ENCODE measurements at places on chromosomes 12 and 14.

- no peak for DNase-seq
These were observed 108.7 kb upstream of the SLC38A4 start for GRCh38 chr12:46934374-46935111.

GRCh38 chr14:67532998-67533753, at the start of gene PLEKHH1:
TSS of gene PLEKHH1 (plus strand) at chr14:67533290. CDS start at chr14:67541868, 8,578 bp downstream.
- peak; percentile 61 for DNase-seq

- DNase-seq = no peak
These were observed 10.8 kb downstream of the ADCY4 start for GRCh38 chr14:24324024-24324423.

- no peak for DNase-seq
These were observed at the start of gene ABCC9 for GRCh38 chr12:21940549-21941505. TSS of gene ABCC9 (minus strand) at chr12:21941426. CDS start at chr12:21936674, 4,752 bp downstream.

DNA sequence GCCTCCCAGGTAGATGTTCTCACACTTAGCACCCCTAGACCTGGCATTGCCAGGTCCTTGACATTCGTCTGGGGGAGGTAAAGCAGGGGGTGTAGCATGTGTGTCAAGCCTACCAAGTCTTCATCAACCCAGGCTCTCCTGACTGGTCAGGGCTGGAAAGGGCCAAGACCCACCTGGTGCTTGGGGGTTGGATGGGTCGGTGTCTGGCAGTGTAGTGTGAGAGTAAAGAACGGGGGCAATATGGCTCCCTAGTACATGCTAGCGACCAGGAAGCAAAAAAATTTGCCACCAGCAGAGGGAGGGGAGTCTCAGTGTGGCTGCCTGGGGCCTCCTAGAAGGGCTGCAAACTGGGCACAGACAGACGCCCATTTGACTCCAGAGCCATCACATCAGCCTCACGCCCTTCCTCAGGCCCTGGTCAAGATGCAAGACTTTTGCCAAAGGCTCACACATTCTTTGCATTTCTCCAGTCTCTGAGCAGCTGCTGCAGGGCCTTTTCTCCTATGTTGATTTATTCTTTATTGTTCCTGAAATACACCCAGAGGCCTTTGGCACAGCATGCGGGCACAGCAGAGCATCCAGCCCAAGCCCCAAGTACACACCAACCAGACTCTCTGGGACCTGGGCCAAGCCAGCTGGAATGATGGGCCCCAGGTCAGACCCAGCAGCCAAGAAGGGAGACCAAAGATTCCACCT, 38.3 kb upstream of the PNMA1 start:
- no peak for DNase-seq

DNA sequence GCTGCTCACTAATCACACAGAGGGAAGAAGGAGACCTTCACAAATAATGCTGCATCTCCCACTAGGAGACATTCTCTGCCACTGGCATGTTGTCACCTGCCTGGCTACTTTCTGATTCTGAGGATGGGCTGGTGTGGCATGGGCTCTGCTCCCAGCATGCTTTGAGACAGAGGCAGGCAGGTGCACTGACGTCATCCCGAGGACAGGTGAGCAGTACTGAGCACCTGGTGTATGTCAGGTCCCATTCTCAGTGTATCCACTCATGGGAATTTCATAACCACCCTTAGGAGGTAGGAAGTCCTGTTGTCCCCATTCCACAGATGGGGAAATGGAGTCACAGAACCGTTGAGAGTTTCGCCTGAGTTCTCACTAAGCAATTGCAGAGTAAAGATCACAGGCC, 597.9 kb downstream of the VRK1 start:
- no peak for DNase-seq

- DNase-seq = no peak
These were observed 570 bp upstream of the FIGNL2 start for GRCh38 chr12:51848841-51849735.

- DNase-seq = no peak
These were observed 31.1 kb downstream of the ELK3 start for GRCh38 chr12:96225044-96225855.

GRCh38 chr12:118560733-118561132, 184.4 kb downstream of the SUDS3 start:
- no peak for DNase-seq

- DNase-seq = no peak
These were observed at the start of gene CFL2 for GRCh38 chr14:34714320-34715126. TSS of gene CFL2 (minus strand) at chr14:34714593. CDS start at chr14:34714540, 53 bp downstream.

GRCh38 chr12:79296871-79297270, 393.9 kb downstream of the PAWR start:
- DNase-seq = no peak

- no peak for DNase-seq
These were observed 15.5 kb upstream of the NTN4 start for GRCh38 chr12:95805864-95806671.

GRCh38 chr12:110002676-110003515, 3.7 kb downstream of the ANKRD13A start:
- DNase-seq = no peak

DNA sequence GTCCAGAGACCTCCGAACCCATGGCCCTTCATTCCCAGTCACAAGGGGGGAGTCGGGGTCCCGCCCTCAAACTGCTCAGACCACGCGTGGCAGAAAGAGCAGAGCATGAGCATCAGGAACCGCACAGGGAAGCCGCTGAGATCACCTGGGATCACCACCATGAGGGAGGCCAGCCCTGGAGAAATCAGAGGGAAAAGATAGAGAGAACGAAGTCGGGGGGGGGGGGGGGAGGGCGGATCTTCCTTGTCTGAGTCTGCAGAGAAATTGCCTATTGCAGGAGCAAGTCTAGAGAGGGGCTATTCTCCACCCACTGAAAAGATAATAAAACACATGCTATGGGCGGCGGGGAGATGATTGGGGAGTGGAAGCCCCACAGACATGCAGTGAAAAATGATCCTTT, 884 bp upstream of the TMEM132C start:
- no peak for DNase-seq

GRCh38 chr12:6850796-6851152, 312 bp downstream of the CDCA3 start:
- DNase-seq = no peak

DNA sequence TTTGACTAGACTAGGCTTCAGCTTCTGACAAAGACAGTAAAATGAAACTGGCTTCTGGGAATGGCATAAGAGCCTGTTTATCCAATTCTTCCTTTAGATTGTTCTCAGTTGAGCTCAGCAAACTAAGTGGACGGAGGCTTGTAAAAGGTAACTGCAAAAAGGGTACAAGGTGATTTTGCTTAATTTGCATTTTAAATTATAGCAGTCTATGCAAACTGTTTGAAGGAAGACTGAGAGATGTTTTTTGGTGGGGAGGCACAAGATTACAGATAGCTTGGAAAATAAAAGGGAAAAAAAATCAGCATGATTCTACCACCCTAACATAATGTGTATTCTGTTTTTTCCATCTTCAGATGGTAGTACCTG, 5.0 kb downstream of the SUSD6 start:
- no peak for DNase-seq

DNA sequence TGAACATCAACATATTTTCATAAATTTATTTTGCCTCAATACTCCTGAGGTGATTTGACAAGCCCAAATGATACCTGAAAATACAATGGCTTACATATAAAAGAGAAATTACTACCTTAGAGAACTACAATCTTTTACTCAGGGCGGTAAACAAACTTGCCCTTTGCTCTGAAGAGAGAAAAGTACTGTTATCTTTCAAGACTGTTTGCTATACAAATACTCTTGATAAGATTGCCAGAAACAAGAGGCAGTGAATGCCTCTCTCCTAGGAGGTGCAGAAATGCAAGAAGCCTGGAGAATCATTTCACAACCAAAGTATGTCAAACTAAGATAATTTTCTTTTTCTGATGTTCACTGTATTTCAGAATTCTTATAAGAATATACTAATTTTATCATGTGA, 160.3 kb downstream of the ALX1 start:
- no peak for DNase-seq

DNA sequence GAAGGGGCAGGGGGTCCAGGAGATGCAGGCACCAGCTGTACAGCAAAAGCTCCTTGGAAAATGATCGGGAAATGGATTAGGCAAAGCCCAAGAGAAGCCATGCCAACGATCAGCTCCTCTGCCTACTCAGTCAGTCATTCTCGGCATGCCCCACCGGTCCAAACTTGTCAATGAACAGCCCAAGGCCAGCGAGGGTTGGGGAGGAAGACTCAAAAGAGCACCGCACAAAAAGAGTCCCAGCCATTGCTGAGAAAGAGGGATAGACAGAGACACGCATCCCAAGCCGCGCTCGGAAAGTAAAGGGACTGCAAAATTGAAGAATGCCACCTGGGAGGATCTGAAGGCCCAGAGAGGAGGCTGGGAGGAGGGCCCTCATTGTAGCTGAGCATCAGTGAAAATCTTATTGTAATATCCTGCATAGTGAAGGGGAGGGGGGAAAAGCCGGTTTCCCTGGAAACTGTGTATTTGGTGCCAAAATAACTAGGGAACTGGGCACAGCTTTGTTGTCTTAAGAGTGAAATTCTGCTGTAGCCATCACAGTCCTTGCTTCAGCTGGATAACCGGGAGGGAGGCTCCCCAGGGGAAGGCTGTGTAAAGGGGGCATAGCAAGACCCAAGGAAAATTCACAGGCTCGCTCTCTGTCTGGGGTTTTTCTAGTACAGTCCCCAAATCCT, 4.7 kb downstream of the KDM2B start:
- no peak for DNase-seq

DNA sequence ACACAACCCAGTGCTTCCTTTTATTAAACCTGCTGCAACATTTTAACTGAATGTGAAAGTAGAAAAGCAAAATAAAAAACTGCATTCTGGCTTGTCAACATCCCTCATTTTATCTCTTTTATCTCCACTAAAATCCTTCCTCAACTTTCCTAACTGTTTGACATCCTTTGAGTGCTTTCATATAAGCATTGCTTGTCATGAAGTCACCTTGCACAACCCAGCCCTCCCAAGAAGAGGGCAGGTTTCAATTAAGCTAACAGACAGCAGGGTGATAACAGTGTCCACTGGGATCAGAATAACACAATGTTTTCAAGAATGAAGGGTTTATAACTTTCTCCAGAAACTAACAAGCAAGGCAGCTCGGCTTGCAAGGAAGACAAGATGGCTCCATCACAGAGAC, 16.3 kb upstream of the TSPAN8 start:
- no peak for DNase-seq

Data from dermis microvascular lymphatic vessel endothelial cell (primary cell).